ENCODE measurements at places on chromosomes 1 and 21.

DNA sequence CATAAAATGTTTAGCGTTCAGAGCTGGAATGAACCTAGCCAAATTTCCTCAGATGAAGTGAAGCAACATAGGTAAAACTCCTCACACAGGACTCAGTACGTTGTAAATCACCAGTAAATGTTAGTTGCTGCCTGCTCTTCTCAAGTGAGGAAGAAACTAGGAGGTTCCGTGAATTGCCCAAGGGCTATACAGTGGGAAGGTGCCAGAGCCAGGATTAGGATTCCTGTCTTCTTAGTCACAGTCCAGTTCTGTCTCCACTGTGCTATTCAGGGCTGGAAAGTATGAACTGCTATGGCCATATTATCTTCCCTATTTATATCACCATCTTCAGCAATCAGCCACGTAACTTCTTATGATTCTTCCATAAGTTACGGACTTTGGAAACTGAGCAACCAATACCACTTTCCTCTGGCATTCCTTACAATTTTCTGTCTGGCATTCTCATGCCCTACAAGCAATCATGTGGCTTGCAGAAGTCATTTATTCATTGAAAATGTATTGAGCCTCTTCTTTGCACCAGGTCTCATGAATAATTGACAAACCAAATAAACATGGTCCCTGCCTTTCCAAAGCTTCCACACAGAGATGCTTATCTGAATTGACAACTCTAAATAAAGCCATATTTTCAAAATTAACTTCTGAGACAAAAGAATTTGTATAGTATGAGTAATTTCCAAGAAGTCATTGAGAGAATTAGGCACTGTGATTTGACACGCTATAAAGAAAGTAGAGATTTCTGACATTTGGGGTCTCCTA, 271.6 kb upstream of the SGIP1 start:
- DNase-seq: no peak

GRCh38 chr1:150121236-150121862, 28.4 kb upstream of the PLEKHO1 start:
- no peak for DNase-seq

- DNase-seq: no peak
Observed at GRCh38 chr21:15676935-15677334, 52.8 kb upstream of the USP25 start.

GRCh38 chr1:43315481-43315880, 14.7 kb downstream of the TIE1 start:
- DNase-seq: no peak

DNA sequence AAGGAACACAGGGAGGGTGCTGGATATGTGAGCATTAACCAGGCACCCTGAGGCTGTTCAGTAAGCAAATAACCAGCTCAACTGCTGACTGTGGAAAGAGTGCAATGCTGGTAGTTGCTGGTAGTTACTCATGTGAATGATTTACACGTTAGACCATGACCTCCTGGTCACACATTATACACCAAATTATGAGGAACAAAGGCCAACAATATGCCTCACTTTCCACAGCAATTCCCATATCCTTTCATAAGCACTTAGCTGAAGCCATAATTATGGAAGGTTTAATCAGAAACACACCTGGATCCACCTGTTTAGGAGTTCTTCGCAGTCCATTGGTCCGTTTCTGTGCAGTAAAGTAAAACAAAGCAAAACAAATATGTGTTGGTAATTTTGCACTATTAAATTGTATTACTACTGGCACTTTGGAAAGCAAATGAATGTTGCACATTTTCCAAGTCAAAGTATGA, 281.8 kb downstream of the VAV3 start:
- no peak for DNase-seq

DNA sequence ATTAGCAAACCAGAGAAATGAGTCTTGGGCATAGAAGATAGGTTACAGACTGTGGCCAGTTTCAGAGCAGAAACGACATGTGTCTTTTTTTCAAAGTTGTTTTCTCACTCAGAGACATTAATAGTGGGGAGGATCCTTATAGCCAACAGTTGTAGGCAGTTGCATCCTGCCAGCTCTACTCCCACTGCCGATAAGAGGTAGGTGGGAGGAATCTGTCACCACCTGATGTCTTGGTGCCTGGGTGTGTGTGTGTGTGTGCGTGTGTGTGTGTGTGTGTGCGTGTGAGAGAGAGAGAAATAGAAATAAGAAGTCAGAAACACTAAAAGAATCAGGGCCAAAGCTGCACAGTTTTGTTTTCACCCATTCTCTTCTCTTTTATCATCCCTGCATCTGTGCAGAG, 219.5 kb downstream of the ZP4 start:
- no peak for DNase-seq
